ENCODE measurements at places on chromosomes 2 and 18.

GRCh38 chr2:211376410-211376809, 820.0 kb downstream of the CPS1 start:
- no peak for DNase-seq

GRCh38 chr2:226445216-226445861, 354.3 kb downstream of the IRS1 start:
- no peak for DNase-seq

- peak; percentile 25 for DNase-seq
These were observed 31.1 kb downstream of the SIGLEC15 start for GRCh38 chr18:45856531-45856930.

GRCh38 chr2:58215429-58215828, 25.7 kb downstream of the FANCL start:
- no peak for DNase-seq

DNA sequence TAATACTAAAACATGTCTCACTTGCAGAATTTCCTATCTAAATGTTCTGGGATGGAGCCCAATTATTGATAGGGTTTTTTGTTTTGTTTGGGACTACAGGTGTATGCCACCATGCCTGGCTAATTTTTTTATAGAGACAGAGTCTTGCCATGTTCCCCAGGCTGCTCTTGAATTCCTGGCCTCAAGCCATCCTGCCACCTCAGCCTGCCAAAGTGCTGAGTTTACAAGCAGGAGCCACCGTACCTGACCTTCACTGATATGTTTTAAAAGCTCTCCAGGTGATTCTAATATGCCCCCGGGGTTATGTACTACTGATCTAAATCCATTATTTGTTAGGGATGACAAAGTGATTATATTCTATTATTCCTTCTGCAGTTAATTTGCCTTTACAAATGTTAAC, 2.2 kb downstream of the ELAC1 start:
- no peak for DNase-seq

- no peak for DNase-seq
These were observed 91.2 kb upstream of the SESTD1 start for GRCh38 chr2:179355881-179356280.

- no peak for DNase-seq
These were observed 9.9 kb upstream of the NFATC1 start for GRCh38 chr18:79385708-79386341.

DNA sequence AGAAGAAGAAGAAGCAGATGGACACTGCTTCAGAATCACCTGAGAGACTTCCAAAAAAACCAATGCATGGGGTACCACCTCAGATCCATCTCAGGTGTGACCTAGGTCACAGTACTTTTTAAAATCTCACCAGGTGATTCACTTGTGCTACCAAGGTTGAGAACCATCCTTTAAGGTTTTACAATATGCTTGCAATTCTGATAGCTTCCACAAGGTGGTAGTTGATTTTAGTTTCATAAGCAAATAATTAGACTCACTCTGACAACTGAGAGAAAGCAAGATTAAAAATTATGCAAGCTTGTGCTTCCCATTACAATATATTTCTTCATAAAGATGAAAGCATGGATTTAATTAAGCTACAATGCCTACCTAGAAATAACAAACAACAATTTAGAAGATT, 355.1 kb downstream of the EN1 start:
- no peak for DNase-seq

- DNase-seq: no peak
These were observed 32.3 kb downstream of the ASXL2 start for GRCh38 chr2:25845843-25846505.

GRCh38 chr2:42755191-42755880, 8.6 kb downstream of the OXER1 start:
- peak; percentile 23 for DNase-seq

GRCh38 chr2:11564816-11565567, 31.1 kb downstream of the GREB1 start:
- no peak for DNase-seq

- no peak for DNase-seq
These were observed 41.2 kb downstream of the KYNU start for GRCh38 chr2:142918624-142919023.

Measured in GM04503 (cell line).